A549 treated with Hydrocortisone at 1 μM for 4 hours (cell line): ENCODE measurements at places on chromosomes 4 and X. TPM values are rescaled to one million over a fixed set of nuclear protein-coding genes. Genes with fewer than 3 reads are reported as not detected.

HTRA3 gene
- total RNA-seq = 15.5 to 20.4 TPM (median 19.2 TPM) in 5 replicates

PDS5A gene
- total RNA-seq = 22.0 to 31.9 TPM (median 28.5 TPM) in 5 replicates

IL3RA gene
- 0.16 to 0.23 TPM (median 0.22 TPM) in 5 replicates for total RNA-seq

TRPC5OS gene
- total RNA-seq = not detected in 5 replicates

IL21 gene
- total RNA-seq = not detected in 5 replicates

PPEF2 gene
- total RNA-seq = not detected in 5 replicates

SSX4B gene
- not detected in 5 replicates for total RNA-seq

RTL3 gene
- total RNA-seq = 0.06 to 0.14 TPM (median 0.08 TPM) in 5 replicates

CXorf38 gene
- 8.0 to 12.5 TPM (median 11.4 TPM) in 5 replicates for total RNA-seq

CXCL1 gene
- 6.0 to 7.6 TPM (median 6.6 TPM) in 5 replicates for total RNA-seq

ATP1B4 gene
- 0.01 TPM in 1 of 5 replicates, not detected in the others for total RNA-seq

CXCL3 gene
- 2.6 to 4.0 TPM (median 3.8 TPM) in 5 replicates for total RNA-seq

GAGE12C gene
- not detected in 5 replicates for total RNA-seq

PDGFC gene
- total RNA-seq = 2.2 to 4.0 TPM (median 2.6 TPM) in 5 replicates

TMPRSS11F gene
- not detected in 5 replicates for total RNA-seq

PAK3 gene
- 0.08 TPM in 2 of 5 replicates, not detected in the others for total RNA-seq

SCML2 gene
- total RNA-seq = 6.1 to 9.4 TPM (median 7.0 TPM) in 5 replicates

FAM241A gene
- total RNA-seq = 0.68 to 0.99 TPM (median 0.76 TPM) in 5 replicates

SERPINA7 gene
- not detected in 5 replicates for total RNA-seq

POLN gene
- total RNA-seq = 0.45 to 0.91 TPM (median 0.77 TPM) in 5 replicates

RAB41 gene
- not detected in 5 replicates for total RNA-seq
